Bone marrow (tissue), 2 donors: ENCODE measurements at places on chromosomes 11 and 22.

DNA sequence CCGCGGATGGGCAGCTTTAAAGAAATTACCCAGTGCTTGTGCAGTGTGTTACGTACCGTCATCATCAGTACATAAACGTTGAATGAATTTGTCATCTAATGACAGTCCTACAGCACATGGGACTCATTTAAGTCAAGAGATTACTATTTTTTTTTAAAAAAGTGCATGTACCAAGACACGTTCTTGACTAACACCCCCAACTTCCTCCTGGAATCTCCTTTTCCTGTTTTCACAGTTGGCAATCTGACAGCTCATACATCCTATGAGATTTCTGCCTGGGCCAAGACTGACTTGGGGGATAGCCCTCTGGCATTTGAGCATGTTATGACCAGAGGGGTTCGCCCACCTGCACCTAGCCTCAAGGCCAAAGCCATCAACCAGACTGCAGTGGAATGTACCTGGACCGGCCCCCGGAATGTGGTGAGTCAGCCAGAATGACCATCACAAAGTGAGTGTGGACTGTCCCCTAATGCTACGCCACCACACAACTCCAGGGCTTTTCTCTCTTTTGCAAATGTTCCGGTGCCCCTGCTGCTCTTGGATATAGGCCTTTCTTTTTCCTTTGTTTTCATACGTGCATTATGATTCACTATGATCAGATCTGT, 162.0 kb upstream of the SORL1-AS1 start:
- no peak for DNase-seq

- DNase-seq, result no peak
These were observed 17.4 kb downstream of the SLC43A3 start for GRCh38 chr11:57409321-57410100.

GRCh38 chr11:479311-479710, 27.7 kb downstream of the RNH1 start:
- DNase-seq, result no peak

DNA sequence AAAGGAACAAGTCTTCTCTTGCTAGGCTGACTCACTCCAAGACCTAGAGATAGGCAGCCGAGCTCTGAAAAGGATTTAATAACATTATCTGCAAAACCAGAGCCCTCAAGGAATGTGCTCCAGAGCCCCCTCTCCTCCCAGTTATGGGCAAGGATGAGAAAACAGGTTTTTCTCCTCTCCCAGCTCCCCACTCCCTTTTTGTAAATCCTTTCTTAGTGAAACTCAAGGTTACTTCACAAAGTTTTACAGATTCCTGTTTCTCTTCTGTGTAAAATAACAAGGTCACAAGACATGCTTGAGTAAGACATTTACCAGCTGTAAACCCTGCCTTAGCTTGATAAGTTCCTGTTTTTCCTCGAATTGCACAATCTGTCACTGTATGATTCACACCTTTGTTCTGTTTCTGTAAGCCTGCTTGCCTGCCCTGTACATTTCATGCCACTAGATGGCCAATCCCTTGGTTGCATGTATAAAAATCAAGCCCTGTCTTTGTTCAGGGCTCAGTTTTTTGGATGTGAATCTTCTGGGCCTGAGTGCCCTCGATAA, 489.4 kb downstream of the KCNA4 start:
- DNase-seq, result peak; percentile 9

DNA sequence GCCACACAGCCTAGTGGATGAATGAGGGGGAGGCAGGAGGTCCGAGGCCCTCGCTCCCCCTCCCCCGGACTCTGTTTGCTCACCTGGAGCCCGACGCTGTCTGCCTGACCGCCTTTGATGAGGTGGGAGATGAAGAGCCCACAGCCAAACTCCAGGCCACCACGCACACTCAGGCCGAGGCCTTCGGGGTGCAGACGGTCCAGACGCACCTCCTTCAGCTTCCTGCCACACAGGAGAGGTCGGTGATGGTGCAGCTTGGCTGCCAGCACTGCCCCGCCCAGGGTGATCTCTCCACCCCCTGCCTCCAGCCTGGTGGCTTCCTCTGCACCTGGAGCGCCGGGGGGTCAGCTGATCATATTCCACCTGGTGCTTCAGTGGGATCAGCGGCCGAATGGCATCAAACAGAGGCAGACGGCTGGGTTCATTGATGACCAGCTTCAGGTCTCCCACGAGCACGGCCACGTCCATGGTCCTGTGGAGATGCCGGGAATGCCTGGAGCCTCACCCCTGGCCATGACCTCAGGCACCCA, 13.1 kb downstream of the USH1C start:
- no peak for DNase-seq

DNA sequence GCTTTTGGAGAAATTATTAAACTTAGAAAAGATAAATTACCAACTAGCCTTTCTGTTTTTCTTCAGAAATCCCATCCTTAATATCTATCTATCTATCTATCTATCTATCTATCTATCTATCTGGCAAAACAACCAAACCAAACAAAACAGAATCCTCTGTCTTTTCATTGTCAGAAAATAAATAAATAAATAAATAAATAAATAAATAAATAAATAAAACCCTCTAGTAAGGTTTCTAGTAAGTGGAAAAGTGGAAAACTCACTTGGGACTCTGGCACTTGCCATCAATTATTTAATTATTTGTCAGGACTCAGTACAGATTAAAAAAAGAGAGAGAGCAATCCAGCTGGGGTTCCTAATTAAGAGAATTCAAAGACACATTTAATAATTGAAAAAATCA, 556.2 kb upstream of the CHORDC1 start:
- no peak for DNase-seq

- no peak for DNase-seq
These were observed 12.8 kb upstream of the BACE1-AS start for GRCh38 chr11:117278347-117278746.

- DNase-seq, result no peak
These were observed 6.3 kb downstream of the RCOR2 start for GRCh38 chr11:63910675-63911074.

DNA sequence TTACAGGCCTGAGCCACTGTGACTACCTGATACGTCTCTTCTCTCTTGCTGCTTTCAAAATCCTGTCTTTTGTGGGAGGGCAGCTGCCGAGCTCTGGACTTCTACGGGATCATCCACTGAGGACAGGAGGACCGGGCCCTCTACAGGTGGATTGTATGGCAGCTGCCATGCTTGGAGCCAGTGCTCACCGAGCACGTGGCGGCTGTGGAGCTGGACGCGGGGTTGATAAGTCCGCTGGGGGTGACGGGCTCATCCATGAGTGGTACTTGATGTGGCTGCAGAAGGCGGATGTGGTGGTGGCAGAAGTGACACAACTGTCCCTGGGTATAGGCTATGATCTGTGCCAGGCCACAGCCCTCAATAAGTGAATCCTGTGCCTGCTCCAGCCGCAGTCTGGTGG, 1.8 kb upstream of the CYP2D6 start:
- DNase-seq, result no peak

GRCh38 chr11:133154076-133154475, 378.2 kb downstream of the OPCML start:
- no peak for DNase-seq

- DNase-seq, result no peak
These were observed 7.1 kb upstream of the VSTM5 start for GRCh38 chr11:93857413-93858120.

DNA sequence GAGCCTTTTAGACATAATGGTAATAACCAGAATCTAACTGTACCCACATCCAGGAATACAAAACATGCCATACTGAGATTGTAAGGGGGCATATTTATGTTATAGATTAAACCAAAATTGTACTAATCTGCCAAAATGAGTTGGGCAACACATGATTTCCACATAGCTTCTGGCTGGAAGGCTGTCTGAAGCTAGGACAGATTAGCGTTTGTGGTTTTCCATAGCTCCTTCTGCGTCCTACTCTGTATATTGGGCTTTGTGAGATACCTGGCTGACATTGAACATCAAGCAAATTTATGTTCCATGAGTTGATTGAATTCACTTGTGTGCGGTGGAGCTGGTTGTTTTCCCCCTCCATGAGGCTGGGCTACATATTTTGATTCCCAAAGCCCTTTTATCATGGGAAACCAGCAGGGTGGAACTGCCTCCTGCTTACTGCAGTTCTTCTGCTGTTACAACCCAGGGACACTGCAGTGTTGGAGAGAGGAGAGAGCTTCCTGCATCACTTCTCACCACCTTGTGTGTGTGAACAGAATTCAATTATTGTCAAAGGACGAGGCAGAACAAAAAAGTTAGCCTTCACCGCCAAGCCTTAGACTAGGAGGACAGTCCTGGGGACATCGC, 114.9 kb downstream of the C11orf91 start:
- no peak for DNase-seq

- DNase-seq, result no peak
These were observed 131.7 kb upstream of the ISX start for GRCh38 chr22:34934261-34934660.

GRCh38 chr11:117925198-117925925, 3.8 kb downstream of the TMPRSS13 start:
- DNase-seq, result no peak

GRCh38 chr11:25958045-25958444, 373.9 kb upstream of the ANO3 start:
- no peak for DNase-seq

- no peak for DNase-seq
These were observed 24.4 kb upstream of the PAMR1 start for GRCh38 chr11:35549787-35550186.

DNA sequence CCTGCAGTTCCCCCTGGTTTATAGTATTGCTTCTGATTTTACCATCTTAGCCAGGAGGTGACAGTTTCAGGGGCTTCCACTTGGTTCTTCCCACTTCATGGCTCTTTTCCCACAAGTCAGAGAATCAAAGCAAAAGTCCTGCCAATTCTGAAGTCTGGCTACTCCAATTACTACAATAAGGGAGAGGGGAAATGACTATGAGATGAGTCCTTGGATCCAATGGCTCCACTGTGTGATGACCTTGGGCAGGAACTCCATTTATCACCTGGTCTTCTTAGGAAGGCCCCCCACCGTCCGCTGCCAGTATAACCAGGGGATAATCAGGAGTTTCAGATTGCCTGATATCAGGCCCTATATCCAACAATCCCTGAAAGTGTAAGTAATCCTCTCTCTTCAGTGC, 31.6 kb upstream of the CCND1 start:
- no peak for DNase-seq

- DNase-seq, result no peak
These were observed 11.9 kb downstream of the B3GNT6 start for GRCh38 chr11:77046060-77046501.

DNA sequence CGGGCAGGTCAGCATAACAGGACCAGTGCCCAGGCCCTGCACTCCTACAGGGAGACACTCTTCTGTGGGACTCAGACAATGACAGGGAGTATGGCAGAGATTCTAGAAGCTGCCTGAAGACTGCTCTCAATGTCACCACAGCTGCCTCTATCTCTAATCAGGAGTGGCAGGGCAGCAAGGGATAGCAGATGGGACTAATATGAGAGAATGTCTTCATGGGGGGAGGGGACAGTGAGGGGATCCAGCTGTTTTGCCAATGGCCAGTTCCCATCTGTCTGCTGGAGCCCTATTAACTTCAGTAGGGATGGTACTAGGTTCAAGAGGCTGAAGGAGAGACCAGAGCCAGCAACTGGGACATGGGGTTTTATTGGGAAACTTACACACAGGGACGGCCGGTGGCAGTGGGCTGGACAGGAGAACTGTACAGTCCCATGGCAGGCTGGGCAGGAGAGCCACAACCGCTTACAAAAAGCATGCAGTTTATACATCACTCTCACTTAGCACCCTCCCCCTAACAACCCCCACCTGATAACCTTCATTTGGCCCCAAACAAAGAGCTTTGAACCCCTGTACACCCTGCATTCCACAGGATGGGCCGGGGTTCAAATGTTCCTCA, 2.5 kb upstream of the CD82 start:
- no peak for DNase-seq

DNA sequence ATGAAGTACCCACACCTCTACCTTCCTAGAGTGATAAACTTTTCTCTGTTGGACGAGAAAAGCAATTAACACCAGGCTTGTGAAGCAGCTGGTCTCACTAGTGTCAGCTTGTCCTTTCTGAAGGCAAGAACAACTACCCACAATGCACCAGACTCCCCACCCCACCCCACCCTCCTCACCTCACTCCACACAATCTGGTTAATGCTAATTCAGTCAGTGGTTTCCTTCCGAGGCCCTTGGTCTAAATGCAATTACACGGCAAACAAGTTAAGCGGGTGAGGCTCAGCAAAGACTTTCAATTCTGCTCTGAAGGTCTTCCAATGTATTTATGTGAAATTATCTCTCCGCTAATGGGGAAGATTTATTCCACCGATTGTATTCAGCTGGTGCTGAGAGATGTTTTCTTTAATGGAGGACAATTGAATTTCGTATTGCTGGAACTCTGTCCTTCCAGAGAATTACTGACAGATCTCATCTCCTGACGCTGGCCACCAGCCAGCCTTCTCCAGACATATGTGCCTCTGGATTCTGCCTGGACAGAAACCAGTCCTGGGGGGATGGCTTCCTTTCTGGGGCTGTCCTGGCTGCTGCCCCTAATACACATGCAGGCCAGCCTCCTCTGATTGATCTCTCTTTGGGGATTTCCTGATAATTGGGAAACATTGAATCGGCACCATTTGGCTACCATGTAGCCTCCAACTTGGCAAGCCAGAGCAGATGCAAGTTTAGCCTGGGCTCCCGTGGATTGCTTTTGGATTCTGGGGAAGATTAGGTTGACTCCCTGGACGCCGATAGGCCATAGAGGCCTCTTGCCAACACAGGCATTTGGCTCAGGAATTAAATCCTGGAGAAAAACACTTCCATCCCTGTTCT, 165.8 kb upstream of the NARS2 start:
- DNase-seq, result no peak

DNA sequence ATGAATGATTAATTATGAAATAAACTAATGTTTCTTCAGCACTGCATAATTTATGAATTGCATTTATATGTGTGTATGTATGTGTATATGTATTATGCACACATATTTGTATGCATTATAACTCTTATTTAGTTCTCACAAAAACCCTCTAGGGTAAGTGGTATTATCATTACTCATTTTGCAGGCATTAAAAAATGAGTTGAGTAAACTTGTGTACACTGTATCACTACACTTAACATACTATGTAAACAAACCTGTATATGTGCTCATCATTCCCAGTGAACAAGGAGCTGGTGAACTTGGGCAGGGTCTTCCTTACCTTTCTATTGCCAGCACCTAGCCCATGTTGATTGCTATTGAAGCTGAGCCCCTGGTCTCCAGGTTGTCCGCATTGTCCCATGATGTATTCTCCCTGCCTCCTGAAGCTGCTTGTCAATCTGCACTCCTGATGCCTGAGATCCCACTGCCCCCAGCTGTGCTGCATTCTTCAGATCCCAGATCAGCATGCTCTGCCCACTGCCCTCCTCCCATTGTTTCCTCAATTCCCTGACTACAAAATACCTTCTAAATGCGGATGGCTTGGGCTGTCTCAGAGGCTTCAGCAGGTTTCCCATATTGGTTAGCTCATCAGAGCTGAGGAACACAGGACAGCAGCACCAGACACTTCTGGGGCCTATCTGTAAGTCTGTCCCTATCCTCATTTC, 267.9 kb upstream of the SESN3 start:
- DNase-seq, result no peak
